Upper lobe of right lung (tissue), 1 donor: ENCODE measurements at places on chromosomes 11 and 22. TPM values are rescaled to one million over a fixed set of nuclear protein-coding genes. Genes with fewer than 3 reads are reported as not detected.

Gene ZNF214
- total RNA-seq: 3.7 TPM

Gene CBLIF
- total RNA-seq: not detected

Gene LDHAL6A
- not detected for total RNA-seq

Gene APIP
- 26.5 TPM for total RNA-seq

Gene SUSD2
- total RNA-seq: 277 TPM

Gene MIOX
- not detected for total RNA-seq

Gene GDPD4
- not detected for total RNA-seq

Gene SLC5A1
- total RNA-seq: 1.3 TPM

Gene SOX10
- not detected for total RNA-seq

Gene GAL
- not detected for total RNA-seq

Gene C11orf97
- not detected for total RNA-seq

Gene CALCA
- total RNA-seq: not detected

Gene ABCC8
- 4.7 TPM for total RNA-seq

Gene CD3G
- 6.5 TPM for total RNA-seq

Gene OR10A5
- total RNA-seq: not detected

Gene SPTBN2
- 8.1 TPM for total RNA-seq

Gene ADORA2A
- 17.2 TPM for total RNA-seq

Gene PRG3
- not detected for total RNA-seq

Gene SLC25A45
- 11.5 TPM for total RNA-seq

Gene FGF3
- not detected for total RNA-seq

Gene OR51F2
- not detected for total RNA-seq

Gene B4GAT1
- total RNA-seq: 27.4 TPM
